ENCODE measurements at places on chromosomes 11 and 22.

GRCh38 chr22:40560551-40560950, 76.0 kb downstream of the MRTFA start:
- DNase-seq = no peak

GRCh38 chr11:21560466-21560975, 632.4 kb upstream of the ANO5 start:
- no peak for DNase-seq

- no peak for DNase-seq
Observed at GRCh38 chr11:12292766-12293165, 84.6 kb upstream of the PARVA start.

GRCh38 chr22:48864748-48865147, 962.9 kb downstream of the BRD1 start:
- no peak for DNase-seq

DNA sequence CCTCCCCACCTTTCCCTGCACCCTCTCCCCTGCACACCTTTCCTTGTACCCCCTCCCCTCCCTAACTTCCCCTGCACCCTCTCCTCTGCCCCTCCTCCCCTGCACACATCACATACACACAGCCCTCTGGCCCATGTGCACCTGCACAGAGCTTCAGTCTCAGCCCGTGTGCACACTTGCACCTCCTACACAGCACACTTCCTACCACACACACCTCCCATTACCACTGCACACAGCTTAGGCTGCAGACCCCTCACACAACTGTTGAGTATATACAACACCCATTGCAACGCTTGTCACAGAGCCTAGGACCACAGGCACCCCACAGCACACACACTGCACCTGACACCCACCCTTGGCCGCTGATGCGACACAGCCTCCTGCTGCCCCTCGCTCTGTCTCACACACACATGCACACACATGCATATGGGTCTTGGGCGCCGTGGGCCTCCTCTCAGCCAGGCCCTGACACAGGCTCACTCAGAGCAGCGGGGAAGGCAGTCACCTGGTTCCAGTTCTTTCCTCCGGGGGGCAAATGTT, 411 bp downstream of the SIGIRR start:
- no peak for DNase-seq

GRCh38 chr22:36772451-36772850, 3.5 kb downstream of the IFT27 start:
- no peak for DNase-seq

- DNase-seq = no peak
Observed at GRCh38 chr11:2440646-2441045, 3.7 kb downstream of the TRPM5 start.

- no peak for DNase-seq
Observed at GRCh38 chr11:29957431-29957830, 59.4 kb downstream of the KCNA4 start.

DNA sequence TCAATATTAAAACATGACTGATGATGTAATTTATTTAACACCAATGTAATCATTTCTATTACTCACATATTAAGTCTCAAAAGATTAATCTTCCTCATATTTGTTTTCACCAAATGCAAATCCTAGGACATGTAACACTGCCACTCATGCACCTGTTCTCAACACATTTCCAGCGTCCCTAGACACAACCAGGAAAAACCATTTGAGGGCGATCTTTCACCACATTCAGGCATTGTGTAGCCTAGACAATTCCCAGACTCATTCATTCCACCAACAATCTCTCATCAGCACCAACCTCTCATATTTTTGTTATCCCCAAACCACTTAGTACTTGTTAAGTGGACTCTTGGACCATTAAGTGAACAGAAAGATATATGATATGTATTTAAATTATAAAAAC, 66.1 kb downstream of the SLC36A4 start:
- peak; percentile 18 for DNase-seq

DNA sequence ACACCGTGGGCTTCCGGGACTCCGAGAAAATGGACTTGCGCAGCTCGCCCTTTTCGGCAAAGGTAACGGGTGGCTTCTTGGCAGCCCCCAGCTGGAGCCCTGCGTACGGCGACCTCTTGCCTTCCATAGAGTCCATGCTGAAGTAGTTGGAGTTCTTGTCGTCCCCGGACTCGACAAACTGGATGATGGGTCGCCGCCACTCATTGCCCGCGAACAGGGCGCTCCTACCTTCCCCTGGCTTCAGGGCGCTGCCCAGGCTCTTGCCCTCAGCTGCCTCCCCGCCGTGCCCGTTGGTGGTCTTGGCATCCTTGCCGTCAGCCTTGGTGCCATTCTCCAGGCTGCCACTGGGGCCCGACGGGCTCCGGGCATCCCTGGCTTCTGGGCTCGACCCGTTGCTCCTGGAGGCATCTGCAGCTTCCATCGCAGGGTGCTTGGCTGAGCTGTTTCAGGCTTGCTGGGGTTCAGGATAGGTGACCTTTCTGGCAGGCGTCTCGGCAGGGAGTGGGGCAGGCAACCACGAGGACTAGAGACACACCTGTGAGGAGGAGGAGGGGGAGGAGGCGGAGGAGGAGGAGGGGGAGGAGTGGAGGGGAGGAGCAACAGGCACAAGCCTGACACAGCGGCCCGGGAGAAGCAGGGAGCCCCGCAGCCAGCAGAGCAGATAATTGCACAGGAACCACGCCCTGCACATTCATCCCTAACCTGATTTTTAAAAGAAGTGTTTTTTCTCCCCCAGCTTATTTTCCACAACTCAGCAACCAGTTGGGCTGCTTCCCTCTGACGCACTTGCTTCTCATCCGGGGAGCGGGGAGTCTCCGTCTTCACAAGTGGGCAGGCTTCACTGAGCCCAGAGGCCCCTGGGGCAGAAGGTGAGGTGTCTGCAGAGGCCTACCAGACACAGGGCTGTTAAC, at the start of gene TRIM29:
Gene TRIM29 (minus strand): TSS at position 503 of the 911 bp plus-strand sequence. CDS start 82 bp downstream, at position 421.
- no peak for DNase-seq

Measured in AML-193 (cell line).